ENCODE measurements at places on chromosomes 5 and 9.

- DNase-seq: no peak
Observed at GRCh38 chr5:135269199-135269598, 129.8 kb downstream of the MACROH2A1 start.

- DNase-seq: no peak
Observed at GRCh38 chr5:6084376-6084775, 294.0 kb downstream of the MED10 start.

DNA sequence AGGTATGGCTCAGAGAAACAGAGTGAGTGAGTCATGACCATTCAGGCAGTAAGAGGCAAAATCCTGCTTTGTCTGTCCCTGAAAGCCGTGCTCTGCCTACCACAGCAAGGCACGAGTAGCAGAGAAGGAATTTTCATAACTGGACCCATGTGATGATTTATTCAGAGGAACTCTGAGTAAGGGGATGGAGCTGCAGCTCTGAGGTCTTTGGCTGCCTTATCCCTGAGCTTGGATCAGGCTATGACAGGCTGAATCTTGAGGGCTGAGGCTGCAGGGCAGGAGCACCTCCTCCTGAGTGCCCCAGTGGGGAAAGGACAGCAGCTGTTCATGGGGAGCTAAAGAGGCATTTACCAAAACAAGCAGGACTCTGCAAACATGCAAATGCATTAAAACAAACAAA lies 183.4 kb downstream of the PAPPA start:
- DNase-seq: peak; percentile 92

- peak; percentile 73 for DNase-seq
Observed at GRCh38 chr9:35481347-35481975, 8.4 kb upstream of the RUSC2 start.

DNA sequence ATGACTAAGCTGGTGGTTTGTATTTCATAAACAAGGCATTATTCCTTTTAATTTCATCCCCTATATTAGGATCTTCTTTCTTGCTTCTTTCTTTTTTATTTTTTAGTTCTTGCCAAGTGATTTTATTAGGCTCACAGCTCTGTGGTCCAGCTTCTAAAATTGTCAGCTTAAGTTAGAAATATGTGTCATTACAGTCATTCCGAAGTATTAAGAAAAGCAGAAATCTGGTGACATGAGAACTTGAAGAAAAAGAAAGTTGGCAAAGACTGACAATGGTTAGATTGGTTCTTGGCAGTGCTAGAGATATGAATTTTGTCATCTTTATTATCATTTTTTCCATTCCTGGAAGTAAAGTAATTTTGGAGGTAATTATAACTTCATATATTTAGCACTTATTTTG lies 166.5 kb upstream of the PRR16 start:
- DNase-seq: no peak

DNA sequence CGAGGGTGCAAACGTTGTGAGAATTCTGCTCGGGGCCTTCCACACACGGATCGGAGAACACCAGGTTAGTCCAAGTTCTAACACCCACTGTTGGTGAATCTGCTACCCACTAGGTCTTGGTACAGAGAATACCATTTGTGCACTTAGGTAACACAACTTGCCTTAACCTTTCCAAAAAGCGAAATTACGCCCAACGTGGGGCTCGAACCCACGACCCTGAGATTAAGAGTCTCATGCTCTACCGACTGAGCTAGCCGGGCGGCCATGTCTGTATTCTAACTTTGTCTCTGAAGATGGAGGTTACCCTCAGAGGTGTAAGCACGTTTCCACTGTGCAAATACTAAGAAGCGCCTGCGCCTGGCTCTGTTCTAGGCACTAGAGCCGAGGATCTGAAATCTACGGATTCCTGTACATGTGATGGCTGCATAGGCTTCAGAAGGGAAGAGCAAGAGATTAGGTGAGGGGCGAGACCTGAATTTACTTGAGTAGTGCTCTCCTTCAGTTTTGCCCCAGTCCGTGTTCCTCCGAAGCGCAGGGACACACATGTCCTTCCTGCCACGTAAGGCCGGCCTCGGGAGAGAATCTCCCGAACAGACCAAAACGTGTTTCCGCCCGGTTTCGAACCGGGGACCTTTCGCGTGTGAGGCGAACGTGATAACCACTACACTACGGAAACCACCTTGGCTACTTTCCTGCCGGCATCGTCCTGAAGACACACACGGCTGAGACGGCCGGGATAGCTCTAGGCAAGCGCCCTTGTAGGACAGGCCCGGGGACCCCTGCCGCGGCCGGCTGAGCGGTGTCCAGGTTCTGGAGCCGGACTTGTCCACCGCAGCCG lies 1.1 kb upstream of the TRIM41 start:
- DNase-seq: peak; percentile 99

DNA sequence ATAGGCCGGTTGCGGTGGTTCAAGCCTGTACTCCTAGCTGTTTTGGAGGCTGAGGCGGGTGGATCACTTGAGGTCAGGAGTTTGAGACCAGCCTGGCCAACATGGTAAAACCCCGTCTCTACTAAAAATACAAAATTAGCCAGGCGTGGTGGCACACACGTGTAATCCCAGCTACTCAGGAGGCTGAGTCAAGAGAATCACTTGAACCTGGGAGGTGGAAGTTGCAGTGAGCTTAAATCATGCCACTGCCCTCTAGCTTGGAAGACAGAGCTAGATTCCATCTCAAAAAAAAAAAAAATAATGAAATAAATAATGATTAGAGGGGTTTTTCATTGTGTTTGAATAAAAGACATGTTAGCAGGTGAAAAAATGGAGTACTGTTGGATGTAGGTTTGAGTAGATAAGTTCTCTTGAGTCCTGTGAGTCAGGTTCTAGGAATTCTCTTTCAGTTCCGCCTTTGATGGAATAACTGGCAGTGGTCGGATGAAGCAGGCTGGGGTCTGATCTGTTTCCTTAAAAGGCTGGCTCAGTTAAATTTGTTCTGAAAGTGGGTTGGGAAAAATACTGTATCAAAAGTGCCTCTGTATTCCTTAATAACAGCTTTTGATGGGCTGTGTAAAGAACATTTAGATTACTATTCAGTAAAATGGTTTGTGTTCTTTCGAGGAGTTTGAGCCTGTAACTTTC lies 73.2 kb downstream of the AOPEP start:
- peak; percentile 90 for DNase-seq

- DNase-seq: no peak
Observed at GRCh38 chr9:134071149-134071548, 3.3 kb upstream of the BRD3 start.

DNA sequence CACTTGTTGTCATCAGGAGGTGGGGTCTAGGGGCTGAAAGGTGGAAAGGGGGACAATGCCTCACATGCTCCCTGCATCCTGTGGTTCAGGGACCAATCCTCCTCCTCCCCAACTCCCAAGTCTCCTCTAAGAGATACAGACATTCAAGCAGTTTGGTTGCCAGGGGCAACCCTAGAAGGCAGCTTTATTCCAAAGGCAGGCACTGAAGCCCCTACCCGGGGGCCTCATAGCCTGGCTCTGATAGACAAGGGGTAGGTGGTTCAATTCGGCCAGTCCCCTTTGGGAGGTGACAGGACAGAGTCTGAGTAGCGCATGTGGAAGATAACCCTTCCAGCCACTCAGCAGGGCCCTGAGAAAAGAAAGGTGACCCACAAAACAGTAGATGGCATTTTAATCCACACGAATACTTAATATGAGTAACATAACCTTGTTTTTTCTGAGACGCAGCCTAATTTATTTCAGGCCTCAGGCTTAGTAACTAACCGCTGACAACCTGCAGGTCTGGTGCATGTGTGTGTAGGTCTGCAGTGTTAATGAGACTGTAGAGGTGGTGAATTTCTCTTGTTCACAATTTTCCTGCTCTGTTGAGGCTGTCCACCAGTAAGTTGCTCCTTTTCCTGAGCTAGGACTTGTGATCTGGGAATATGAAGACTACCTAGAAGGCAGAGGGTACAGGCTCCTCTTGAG lies 31.3 kb upstream of the HSPA9 start:
- no peak for DNase-seq

GRCh38 chr5:173718469-173718868 lies 102.0 kb upstream of the BOD1 start:
- no peak for DNase-seq

DNA sequence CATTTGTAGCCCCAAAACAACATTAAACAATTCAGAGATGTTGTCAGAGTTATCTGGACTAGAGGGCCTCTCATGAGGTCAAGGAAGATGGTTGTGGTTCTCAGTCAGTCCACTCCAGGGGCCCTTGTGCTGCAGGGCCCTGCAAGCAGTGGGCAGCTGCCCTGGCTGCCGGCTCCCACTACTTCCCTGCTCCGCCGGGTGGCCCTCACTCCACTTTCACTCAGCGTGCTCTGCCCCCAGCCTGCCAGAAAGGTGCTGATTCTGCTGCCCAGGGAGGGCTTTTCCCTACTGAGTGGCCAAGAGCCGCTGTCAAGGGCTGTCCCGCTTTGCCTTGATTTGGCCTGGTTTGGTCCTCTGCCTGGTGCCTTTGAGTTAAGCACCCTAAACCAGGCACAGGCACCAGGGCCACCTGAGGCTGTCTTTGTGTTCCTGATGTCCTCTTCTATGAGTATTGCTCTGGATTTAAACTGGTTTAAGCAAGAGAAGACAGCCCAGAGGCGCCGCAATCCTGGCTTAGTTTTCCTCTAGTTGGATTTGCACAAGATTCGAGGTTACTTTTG lies 117.2 kb downstream of the GADD45G start:
- no peak for DNase-seq

- DNase-seq: peak; percentile 79
Observed at GRCh38 chr9:76817489-76817888, 53.3 kb downstream of the PCA3 start.

- DNase-seq: no peak
Observed at GRCh38 chr5:172633403-172633970, 7.6 kb upstream of the NEURL1B start.

DNA sequence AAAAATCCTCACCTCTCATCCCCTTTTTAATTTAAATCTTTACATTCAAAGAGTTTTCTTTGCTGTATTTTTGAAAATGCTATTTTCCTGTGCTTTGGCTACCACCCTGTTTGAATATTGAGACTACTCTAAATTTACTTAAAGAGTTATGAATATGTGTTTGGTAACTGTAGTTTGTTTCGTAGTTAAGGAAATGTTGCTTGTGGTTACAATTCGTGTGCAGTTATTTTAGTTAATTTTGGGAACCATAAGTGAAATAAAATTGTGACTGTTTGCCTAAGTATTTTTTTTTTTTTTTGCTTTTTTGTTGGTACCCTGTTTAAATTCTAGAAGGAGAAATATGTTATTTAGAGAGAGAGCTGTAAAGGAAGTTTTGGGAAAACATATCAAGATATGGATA lies 78.7 kb downstream of the XRCC4 start:
- no peak for DNase-seq

- peak; percentile 41 for DNase-seq
Observed at GRCh38 chr9:114212826-114213225, 57.5 kb downstream of the COL27A1 start.

GRCh38 chr5:141519605-141520565 lies 31.0 kb downstream of the PCDHGC5 start:
- peak; percentile 19 for DNase-seq

- no peak for DNase-seq
Observed at GRCh38 chr9:128415281-128415680, 5.4 kb upstream of the CERCAM start.

GRCh38 chr9:129630967-129631673 lies 5.2 kb downstream of the NTMT1 start:
- DNase-seq: peak; percentile 62

GRCh38 chr9:5843794-5844471 lies 11.0 kb upstream of the ERMP1 start:
- DNase-seq: peak; percentile 64

DNA sequence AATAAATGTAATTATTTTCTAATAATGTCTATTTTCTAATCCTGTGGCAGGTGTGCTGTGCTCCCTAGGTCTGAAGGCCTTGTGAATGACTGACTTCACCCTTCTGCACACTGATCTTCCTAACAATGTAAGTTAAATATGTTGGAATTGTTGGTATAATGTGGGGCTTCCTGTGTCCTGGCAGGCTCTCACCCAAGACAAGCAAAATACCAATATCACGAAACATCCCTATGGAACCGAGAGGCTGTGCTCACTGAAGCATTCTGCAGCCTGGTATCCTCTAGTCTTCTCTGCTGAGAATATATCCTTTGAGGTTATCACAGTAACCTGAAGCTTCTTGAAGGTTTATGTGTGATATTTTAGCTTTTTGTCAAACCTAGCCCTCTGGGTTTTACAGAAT lies 159.4 kb downstream of the GABRB2 start:
- peak; percentile 64 for DNase-seq

- DNase-seq: no peak
Observed at GRCh38 chr9:121500165-121500478, 478 bp upstream of the GGTA1 start.

DNA sequence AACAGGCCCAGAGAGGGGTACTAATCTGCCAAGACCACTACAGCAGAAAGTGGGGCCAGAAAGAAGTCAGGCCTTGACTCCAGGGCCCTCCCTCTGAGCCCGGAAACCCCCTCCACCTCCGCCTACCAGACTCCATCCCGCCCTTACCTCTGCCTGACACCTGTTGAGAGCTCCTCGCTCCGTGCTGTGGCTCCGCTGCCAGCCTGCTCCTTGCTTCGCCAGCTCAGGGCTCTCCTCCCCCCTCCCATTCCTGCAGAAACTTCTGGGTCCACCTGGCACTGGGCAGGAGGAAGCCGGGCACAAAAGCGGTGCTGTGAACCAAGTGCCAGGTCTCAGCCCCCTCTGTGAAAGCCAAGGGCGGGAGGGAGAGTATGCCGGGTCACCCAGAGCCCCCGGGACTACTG lies 6.4 kb upstream of the ST6GALNAC6 start:
- DNase-seq: no peak

- no peak for DNase-seq
Observed at GRCh38 chr5:156037151-156037909, 289.6 kb upstream of the SGCD start.

DNA sequence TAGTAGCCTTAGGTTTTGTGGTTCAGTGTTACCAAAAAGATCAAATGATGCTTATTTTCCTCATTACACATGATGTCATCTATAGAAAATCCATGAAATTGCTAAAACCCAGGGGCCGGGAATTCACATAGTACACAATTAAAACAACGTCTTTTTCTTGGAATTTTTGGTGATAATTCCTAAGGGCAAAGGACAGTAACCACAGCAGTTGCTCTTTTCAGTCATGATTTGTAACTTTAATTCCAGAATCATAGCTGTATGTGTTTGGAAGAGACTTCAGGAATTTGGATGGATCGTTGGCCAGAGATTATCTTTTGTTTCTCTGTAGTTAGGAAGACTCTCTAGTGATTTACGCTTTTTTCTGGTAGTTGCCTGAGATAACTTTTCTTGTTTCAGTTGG lies 748.7 kb downstream of the TLE4 start:
- no peak for DNase-seq

GRCh38 chr5:90548069-90548593 lies 10.5 kb upstream of the ADGRV1 start:
- peak; percentile 68 for DNase-seq

DNA sequence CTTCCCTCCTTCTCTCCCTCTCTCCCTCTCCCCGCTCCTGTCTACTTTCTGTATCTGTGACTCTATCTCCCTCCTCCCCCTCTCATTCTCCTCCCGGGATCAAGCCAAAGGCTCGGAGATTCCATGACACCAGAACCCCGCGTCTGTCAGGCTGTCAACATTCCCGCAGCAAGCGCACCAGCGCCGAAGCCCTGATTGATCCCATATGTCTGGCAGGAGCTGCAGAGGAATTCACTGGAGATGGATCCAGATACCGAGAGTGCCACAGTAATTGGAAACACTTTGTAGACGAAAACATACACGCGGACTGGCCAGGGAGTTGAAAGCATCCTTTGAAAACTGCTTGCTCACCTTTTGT lies 300 bp upstream of the SVEP1 start:
- no peak for DNase-seq
